ENCODE measurements at places on chromosomes 1 and 21.
A peak's percentile ranks its signal among the peaks of the same experiment; 100 is the strongest.

DNA sequence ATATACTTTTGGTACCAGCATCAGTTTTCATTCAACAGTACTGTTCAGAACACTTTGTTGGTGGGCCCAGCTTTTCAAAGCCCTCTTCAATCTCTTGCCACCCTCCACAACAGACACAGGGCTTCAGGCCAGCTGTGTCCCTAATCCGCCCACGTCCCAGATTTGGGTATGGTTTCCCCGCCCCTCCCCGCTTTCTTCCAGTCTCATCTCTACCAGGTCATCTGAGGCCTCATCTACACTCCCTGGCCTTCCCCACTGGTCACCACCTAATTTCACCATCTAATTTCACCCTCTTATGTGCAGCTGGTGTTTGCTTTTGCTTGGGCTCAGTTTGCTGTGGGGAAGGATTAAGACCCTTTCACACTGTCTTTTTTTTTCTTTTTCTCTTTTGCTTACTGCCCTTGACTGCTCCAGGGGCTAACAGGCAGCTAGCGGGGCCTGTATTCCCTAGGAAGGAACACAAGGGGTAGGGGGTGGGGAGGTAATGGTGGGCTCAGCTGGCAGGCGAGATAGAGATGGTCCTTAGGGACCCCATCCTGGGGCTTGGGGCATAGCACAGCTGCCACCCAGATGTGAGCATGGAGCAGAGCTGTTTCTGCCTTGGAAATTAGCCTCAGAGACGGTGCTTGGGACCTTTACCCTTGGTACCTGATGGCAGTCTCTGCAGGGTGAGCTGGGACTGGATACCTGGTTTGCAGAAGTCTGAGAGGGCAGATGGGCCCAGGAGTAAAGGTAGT is 3.8 kb upstream of the EPB41 start:
- no peak for DNase-seq

DNA sequence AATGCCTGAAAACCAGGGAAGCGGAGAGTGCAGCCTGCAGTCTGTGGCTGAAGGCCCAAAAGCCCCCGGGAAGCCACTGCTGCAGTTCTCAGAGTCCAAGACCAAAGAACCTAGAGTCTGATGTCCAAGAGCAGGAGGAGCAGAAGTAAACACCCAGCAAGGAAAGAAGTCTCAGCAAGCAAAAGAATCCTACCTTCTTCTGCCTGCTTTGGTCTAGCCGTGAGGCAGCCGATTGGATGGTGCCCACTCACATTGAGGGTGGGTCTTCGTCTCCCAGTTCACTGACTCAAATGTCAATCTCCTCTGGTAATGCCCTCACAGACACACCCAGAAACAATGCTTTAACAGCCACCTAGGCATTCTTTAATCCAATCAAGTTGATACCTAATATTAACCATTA is 217.5 kb downstream of the PLA2G4A start:
- no peak for DNase-seq

DNA sequence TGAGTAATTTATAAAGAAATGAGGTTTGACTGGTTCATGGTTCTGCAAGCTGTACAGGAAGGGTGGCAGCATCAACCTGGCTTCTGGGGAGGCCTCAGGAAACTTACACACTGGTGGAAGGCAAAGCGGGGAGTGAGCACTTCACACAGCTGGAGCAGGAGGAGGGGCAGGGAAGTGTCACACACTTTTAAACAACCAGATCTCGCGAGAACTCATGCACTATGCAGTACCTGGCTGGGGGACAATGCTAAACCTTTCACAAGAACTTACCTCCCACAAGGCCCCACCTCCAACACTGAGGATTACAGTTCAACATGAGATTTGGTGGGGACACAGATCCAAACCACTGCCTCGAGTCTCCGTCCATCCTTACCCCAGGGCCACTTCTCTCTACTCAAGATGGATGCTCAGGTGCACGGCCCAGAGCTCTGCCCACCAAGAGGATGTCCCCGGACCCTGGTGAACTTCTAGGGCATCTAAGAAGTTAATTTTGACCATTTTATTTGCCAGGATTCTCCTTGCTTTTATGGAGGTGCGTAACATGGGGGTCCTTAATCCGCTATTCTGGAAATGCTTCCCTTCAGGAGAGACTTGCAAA is 22.7 kb upstream of the ACTRT2 start:
- DNase-seq = no peak

DNA sequence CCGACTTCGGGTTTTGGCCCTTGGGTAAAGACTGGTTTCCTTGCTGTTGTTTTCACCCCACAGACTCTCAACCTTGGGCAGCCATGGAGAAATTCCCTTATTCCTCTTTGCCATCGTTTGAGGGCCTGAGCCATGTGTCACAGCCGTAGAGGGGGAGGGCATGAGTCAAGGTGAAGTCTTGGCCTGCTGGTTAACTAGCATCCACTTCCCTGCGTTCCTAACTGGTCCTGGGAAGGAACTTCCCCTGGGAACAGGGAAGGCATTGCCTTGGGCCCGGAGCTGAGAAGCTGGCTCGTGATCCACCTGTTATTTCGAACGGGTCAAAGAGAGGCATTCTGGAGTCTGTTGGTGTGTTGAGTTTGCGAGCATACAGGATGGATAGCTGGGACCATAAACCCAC is 464.9 kb downstream of the CAMTA1 start:
- DNase-seq = peak; percentile 54

- peak; percentile 28 for DNase-seq
Measured at GRCh38 chr1:150931773-150932172, 5.6 kb downstream of the SETDB1 start.
